ENCODE measurements at places on chromosomes 3 and 15.

GRCh38 chr15:47565949-47566348 is 151.4 kb upstream of the SEMA6D start:
- no peak for DNase-seq

DNA sequence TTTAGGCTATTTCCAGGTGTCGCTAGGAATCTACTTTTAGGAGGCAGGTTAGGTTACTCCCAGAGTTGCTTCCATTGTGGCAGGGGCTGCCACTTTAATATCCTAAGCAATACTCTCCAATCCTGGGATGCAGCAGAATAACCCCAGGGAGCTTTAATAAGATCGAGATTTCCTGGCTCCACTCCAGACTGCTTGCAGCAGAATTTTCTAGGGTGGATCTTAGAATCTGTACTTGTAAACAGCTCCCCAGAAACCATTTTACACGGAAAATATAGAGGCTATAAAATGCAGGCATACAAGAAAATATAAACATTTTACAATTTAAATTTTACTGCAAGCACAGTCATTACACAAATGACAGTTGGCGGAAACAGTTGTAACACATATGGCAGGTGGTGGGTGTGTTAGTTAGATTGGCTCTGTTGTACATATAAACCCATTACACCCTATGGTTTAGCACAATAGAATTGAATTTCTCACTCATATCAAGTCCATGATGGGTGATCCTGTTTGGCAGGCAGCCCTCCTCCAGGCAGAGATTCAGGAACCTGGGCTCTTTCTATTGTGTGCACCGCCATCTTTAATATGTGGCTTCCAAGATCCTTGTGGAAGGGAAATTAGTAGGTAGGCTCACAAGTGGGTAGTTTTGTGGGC is 35.0 kb upstream of the TNFAIP8L3 start:
- DNase-seq, result no peak

- DNase-seq, result no peak
Measured at GRCh38 chr3:50336452-50337174, 4.0 kb downstream of the RASSF1 start.

DNA sequence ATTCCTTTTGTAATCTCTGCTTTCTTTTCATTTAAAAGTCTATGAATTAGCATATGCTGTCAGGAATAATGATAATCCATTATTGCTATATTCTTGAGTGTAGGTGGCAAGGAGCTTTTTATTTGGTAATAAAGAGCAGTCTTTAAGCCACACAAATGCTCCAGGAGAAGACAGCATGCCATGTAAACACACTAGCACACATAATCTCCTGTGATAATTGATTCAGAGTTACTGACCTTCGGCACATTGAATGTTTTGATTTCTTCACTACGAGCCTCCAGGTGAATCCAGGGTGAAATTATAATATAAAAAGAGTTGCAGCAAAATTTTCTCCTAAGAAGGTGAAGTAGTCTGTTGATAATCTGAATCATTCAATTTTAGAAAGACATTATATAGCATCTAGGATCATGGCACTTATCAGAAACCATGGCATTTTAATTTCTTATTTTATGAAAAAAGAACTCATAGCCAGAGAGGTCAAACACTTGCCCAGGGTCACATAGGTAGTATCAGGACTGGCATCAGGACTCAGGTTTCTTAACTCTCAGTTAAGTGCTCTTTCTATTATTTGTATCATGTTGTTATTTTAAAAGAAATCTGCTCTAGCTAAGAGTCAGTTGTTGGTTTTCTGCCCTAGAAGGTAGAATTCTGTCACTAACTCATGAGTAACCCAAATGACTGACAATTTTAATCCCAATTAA is 21.3 kb upstream of the DHX36 start:
- no peak for DNase-seq

DNA sequence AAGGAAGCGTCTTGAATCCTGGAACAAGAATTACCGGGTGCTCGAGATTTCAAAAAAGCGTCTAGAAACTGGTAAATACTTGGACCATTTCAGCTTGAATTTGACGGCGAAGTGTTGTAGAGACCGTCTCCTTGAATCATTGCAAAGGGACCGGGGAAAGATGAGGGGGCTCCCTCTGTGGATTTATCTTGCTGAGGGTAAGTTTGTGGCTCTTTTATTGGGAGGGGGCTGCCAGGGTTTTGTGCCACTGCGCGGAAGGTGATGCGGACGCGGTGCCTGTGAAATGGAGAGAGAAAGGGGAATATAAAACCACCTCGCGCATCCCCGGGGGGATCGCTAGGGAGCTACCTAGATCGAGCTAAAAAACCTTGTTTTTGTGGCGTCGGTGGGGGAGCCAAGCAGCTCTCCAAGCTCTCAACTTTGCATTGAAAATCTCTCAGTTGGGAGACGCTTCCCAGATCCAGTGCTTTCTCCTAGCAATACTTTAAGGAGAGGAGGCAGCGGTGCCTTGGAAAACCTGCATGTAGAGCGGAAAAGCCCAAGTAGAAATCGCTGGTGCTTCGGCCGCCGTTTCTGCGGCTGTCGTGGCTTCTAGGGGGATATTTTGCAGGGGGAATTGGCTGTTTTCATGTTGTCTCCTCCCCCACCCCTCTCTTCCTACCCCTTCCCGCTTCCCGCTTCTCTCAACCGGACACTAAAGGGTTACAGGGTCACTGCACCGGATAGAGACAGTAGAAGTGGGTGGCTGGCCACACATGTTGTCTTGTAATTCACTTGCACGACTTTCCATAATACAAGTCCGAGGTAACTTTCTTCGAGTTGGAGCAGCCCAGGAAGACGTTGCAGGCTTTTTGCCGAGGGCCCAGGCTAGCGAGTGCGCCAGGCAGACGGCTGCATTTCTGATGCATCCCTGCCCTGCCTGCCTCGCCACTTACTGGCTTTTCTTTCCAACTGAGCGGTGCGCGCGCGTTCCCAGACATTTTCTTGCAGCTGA is 187.6 kb downstream of the NLGN1 start:
- peak; percentile 80 for DNase-seq

DNA sequence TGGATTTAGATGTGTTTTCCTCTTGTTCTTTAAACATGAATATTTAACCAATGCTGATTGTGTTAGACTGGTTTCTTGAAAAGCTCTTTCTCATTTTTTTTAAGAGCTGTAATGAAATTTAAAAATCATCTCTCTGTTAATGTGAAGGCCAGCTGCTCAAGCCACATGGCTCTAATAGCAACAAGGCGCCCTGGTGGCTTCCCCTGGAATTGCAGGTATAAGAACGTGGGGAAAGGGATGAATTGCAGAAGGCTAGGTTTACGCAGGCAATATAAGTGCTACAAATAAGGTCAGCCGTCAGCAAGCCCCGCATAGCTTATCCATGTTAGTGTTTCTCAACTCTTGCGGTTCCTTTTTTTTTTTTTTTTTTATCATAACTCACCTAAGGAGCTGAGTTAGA is 108.5 kb downstream of the SAMMSON start:
- no peak for DNase-seq

GRCh38 chr3:87793337-87793877 is 265.4 kb downstream of the CGGBP1 start:
- DNase-seq, result no peak

- no peak for DNase-seq
Measured at GRCh38 chr15:52105846-52106245, 6.7 kb downstream of the BCL2L10 start.

- DNase-seq, result no peak
Measured at GRCh38 chr15:39406485-39406884, 174.4 kb upstream of the THBS1 start.

DNA sequence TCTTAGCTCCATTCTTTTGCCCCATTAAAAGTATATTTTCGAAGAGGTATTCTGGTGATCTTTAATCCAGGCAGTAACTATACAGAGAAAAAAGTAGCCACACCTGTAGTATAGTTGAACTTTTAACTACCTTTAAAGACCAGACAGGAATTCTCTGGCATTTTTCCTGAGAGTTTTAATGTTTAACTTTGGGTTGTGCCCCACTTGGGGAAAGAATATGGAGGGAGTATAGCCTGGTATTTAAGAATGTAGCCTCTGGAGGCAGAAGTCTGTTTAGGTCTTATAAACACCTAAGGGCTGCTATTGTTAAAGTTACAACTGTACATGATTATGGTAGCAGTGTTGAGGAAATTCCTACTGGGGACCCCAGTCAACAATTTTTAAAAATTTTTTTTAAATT is 19.3 kb downstream of the C3orf85 start:
- no peak for DNase-seq

DNA sequence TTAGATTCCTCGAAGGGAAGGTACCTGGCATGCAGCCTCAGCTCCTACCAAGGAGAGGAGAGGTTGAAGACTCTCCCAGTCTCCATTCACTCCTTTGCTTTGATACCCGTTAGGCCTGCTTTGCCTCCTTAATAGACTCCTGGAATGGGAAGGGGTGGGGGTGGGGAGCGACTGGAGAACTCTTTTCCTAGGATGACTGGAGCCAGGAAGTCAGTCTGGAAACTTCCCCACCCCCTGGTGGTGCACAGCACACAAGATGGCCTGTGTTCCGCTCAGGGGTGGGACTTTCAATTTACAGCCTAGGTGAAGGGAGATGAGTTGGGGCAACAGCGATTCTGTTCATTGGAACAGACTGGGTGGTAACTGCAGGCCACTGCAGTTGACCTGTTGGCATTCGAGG is 21.4 kb upstream of the CELF6 start:
- no peak for DNase-seq

DNA sequence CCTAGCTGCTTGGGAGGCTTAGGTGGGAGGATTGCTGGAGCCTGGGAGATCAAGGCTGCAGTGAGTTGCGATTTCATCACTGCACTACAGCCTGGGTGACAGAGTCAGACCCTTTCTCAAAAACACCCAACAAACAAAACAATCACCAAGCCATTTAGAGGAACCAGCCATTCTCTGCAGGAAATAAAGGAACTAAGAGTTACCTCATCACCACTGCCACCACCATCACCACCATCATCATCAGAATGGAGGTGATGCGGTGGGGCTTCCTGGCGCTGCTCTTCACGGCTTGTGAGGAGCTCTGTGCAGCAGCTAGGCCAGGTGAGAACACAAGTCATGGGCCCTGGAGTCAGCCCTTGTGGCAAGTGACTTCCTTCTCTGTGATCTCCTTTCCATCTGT is 37.7 kb upstream of the KLHL25 start:
- no peak for DNase-seq

DNA sequence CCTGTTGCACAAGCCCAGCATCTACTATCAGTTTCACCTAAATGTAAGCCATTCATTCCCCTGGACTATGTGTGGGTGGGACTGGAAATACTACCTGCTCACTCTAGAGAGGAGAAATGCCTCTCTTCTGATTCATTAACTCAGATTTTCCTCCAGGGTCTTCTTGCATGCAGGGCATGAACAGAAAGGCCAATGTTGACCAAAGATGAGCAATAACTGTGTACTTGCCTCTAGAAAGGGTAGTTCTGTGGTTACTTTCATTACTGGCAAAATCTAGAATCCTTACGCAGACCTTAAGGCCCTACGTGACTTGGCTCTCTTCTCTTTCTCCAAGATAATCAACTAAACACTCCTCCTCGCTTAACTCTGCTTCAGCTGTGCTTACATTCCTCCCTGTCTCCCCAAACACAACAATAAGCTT is 81.4 kb upstream of the PSMD6 start:
- DNase-seq, result no peak

GRCh38 chr15:91980502-91981267 is 127.2 kb downstream of the SLCO3A1 start:
- DNase-seq, result no peak

- no peak for DNase-seq
Measured at GRCh38 chr15:67732671-67733374, 92.5 kb upstream of the SKOR1 start.

DNA sequence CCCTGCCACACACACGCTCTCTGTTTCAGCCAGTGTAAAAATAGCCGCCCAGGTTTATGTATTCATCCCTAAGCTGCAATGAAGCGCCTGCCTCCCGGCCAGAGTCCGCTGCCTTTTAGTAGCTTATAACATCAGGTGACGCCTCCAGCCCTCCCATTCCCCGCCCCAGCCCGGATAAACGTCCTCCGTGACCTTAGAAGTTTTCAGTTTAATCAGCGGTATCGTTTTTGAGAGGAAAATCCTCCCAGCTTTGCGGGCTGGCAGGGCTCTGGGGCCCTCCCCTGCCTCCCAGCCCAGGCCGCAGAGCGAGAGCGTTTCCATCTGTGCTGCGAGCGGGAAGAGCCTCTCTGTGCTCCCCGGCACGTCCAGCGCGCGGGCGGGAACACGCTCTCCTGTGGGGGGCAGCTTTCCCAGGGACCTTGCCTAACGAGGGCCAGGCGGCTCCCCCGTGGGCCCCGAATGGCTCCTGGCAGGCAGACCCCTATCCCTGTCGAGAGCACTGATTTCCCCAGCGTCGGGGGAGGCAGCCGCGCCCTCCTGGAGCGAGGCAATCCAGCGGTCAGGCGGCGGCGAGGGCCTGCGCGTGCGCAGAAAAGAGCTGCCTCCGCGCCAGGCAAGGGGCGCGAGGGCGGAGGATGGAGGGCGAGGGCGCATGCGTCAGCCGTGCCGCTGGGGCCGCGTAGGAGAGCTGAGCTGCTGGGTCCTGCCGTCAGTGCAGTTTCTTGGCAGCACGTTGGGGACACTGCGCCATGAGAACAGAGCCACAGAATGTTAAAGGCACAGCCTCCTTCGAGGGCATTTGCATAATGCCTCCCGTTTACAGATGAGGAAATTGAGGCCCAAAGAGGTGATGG is 71.1 kb downstream of the CCNL1 start:
- DNase-seq, result peak; percentile 97

GRCh38 chr3:10744098-10744465 is 71.9 kb upstream of the SLC6A11 start:
- no peak for DNase-seq

GRCh38 chr3:30354972-30355371 is 251.4 kb upstream of the TGFBR2 start:
- no peak for DNase-seq

DNA sequence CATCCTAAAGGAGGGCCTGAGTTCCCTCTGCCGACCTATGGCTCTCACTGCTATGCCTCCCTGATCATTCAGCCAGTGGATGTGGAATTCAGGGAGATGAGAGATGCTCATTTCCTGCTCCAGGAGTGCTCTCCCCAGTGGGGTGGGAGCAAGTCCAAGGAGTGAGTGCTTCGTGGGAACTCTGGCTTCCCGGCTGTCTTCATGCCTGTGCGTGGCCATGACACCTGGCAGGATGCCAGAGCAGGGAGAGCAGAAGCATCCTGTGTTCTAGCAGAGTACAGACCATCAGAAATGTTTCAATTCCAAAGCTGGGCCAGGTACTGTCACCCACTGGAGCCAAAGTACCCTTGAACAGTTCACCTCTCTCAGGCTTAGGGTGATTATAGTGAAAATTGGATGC is 45.1 kb downstream of the APH1B start:
- no peak for DNase-seq

DNA sequence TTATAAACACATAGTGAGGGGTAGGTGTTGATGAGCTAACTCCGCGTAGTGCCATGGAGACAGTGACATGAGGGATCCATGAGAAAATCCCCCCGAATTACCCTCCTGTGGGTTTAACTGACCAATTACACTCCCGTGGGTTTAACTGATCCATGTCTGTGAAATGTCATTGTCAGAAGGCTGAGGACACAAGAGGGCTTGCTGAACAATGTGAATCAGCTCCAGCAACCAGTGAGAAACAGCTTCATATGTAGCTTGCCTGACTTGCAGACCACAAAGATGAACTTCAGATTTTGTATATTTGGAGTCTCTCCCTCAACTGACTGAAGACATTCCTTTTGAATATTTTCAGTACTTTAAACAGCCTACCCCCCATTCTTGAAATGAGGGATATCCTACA is 144.9 kb downstream of the FBN1 start:
- DNase-seq, result no peak

- no peak for DNase-seq
Measured at GRCh38 chr15:68614286-68615035, 35.7 kb downstream of the CORO2B start.

- DNase-seq, result no peak
Measured at GRCh38 chr3:18250991-18251390, 174.1 kb downstream of the SATB1 start.

GRCh38 chr15:88752951-88753350 is 50.3 kb upstream of the ACAN start:
- DNase-seq, result no peak
